Muscle of arm (tissue), 14 donors: ENCODE measurements at places on chromosomes 7 and 10.

GRCh38 chr10:88409824-88410223 lies 173.3 kb downstream of the RNLS start:
- no peak for DNase-seq

DNA sequence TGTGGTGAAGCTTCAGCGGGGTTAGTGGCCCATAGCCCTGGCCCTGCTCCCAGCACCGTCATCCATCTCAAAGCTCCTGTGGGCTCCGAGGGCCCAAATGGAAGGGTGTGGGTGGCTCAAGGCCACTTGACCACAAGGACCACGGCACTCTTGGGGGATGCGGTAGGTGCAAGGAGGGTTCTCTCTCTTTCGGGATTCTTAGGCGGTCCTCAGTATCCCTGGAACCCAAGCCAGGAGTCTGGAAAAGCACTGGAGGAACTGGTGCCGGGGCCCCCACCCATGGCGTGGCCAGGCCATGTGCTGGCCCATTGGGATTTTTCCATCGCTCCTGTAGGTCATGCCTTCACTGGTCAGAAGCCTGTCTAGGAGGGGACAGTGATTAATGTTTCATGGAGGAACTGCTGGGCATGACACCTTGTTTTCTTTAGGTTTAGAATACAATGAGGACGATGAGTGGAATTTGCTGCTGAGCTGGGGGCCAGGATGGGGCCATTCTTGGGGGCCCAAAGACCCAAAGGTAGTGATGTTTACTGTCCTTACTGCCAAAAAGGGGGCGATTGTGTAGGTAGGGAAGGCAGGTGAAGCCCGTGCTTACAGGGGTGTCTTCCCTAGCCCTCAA lies 16.7 kb downstream of the AQP1 start:
- DNase-seq, result no peak

- peak; percentile 65 for DNase-seq
These were observed 179.2 kb upstream of the BET1 start for GRCh38 chr7:94183289-94183749.

DNA sequence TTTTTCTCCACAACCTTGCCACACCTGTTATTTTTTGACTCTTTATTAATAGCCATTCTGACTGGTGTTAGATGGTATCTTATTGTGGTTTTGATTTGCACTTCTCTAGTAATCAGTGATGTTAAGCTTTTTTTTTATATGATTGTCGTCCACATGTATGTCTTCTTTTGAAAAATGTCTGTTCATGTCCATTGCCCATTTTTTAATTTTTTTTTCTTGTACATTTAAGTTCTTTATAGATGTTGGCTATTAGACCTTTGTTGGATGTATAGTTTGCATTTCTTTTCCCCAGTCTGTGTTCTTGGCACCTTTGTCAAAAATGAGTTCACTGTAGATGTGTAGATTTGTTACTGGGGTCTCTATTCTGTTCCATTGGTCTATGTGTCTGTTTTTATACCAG lies 28.8 kb downstream of the ZSCAN25 start:
- no peak for DNase-seq

GRCh38 chr10:99660662-99661376 lies 1.5 kb downstream of the ENTPD7 start:
- DNase-seq, result no peak
